ENCODE measurements at places on chromosomes 13 and 19. TPM values are rescaled to one million over a fixed set of nuclear protein-coding genes. Genes with fewer than 3 reads are reported as not detected.

TGFBR3L gene
- 1.8 TPM for total RNA-seq

MUC16 gene
- total RNA-seq = 0.06 TPM

ZNF30 gene
- total RNA-seq = 4.4 TPM

SLC25A23 gene
- 17.3 TPM for total RNA-seq

ZNF700 gene
- total RNA-seq = 0.30 TPM

CCNA1 gene
- 0.31 TPM for total RNA-seq

RNF6 gene
- total RNA-seq = 35.5 TPM

PLK5 gene
- not detected for total RNA-seq

IL4I1 gene
- total RNA-seq = 0.79 TPM

DCLK1 gene
- total RNA-seq = 1.0 TPM

FCGBP gene
- 0.84 TPM for total RNA-seq

ZNF317 gene
- total RNA-seq = 19.6 TPM

C1QTNF9 gene
- total RNA-seq = not detected

ICAM5 gene
- 0.42 TPM for total RNA-seq

SYCN gene
- not detected for total RNA-seq

MED25 gene
- 44.3 TPM for total RNA-seq

IGFL1 gene
- total RNA-seq = 3.1 TPM

NLRP5 gene
- total RNA-seq = not detected

VSTM1 gene
- 0.24 TPM for total RNA-seq

TMEM86B gene
- total RNA-seq = 5.5 TPM

TEAD2 gene
- 18.2 TPM for total RNA-seq

ADGRE3 gene
- not detected for total RNA-seq

CFAP97D2 gene
- total RNA-seq = not detected

PABPC3 gene
- 0.14 TPM for total RNA-seq

ENOX1 gene
- 0.75 TPM for total RNA-seq

HAUS5 gene
- 16.6 TPM for total RNA-seq

ZNF575 gene
- total RNA-seq = 1.9 TPM

TEX26 gene
- not detected for total RNA-seq

IGFL2 gene
- 0.83 TPM for total RNA-seq

ALOX5AP gene
- total RNA-seq = 4.3 TPM

SIGLEC14 gene
- total RNA-seq = not detected

LILRB3 gene
- total RNA-seq = not detected

ZNF71 gene
- 8.5 TPM for total RNA-seq

TMPRSS9 gene
- total RNA-seq = not detected

MRPS12 gene
- 197 TPM for total RNA-seq

CABP5 gene
- not detected for total RNA-seq

HSD17B14 gene
- total RNA-seq = 14.8 TPM

TTC9B gene
- 0.33 TPM for total RNA-seq

IL12RB1 gene
- not detected for total RNA-seq

BEST2 gene
- total RNA-seq = not detected

POSTN gene
- total RNA-seq = not detected

SELENOV gene
- total RNA-seq = not detected

CEACAM4 gene
- total RNA-seq = not detected
